ENCODE measurements at places on chromosomes 12 and 14.

GRCh38 chr12:32589165-32589865 is 89.8 kb upstream of the DNM1L start:
- DNase-seq, result no peak

DNA sequence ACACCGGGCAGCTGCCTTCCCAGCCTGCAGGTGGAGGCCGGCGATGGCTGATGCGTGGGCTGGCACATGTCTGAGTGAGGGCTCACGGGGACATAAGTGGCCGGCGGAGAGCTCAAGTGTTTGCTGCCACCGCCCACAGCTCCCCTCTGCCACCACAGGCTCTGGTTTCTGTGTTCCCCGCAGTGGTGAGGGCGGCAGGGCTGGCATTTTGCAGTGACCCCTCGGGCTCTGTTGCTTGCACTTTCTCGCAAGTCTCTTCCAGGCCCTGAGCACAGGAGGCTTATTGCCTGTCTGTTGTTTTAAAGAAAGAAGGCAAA is 271.0 kb upstream of the RTL1 start:
- peak; percentile 39 for DNase-seq

DNA sequence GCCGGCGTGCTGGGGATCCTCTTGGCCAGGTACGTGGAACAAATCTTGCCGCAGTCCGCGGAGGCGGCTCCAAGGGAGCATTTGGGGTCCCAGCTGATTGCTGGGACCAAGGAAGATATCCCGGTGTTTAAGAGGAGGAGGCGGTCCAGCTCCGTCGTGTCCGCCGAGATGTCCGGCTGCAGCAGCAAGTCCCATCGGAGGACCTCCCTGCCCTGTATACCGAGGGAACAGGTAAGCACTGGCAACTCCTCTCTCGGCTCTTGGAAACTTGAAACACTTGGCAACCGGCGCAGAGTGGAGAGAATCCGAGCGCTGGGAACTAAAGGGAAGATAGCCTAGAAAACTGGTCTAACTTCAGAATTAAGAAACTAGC is 1.7 kb downstream of the PDE3A start:
- DNase-seq, result peak; percentile 74

DNA sequence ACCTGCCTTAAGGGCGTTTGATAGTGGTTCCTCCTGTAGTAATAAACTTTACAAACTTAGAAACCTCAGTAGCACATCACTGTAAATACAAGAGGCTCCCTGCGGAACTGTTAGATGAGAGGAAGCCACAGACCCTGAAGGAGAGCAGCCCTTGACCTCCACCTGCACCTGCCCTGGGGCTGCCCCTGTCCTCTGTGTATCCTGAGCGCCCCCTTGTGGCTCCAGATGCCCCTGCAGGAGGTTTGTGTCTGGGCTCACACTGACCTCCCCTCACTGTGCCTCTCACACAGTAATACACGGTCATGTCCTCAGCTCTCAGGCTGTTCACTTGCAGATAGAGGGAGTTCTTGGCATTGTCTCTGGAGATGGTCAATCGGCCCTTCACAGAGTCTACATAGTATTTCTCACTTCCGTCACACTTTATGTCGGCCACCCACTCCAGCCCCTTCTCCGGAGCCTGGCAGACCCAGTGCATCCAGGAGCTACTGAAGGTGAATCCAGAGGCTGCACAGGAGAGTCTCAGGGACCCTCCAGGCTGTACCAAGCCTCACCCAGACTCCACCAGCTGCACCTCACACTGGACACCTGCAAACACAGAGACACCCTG is 1059.8 kb downstream of the TMEM121 start:
- no peak for DNase-seq

- no peak for DNase-seq
Observed at GRCh38 chr14:58821421-58821820, 183.7 kb downstream of the DACT1 start.

DNA sequence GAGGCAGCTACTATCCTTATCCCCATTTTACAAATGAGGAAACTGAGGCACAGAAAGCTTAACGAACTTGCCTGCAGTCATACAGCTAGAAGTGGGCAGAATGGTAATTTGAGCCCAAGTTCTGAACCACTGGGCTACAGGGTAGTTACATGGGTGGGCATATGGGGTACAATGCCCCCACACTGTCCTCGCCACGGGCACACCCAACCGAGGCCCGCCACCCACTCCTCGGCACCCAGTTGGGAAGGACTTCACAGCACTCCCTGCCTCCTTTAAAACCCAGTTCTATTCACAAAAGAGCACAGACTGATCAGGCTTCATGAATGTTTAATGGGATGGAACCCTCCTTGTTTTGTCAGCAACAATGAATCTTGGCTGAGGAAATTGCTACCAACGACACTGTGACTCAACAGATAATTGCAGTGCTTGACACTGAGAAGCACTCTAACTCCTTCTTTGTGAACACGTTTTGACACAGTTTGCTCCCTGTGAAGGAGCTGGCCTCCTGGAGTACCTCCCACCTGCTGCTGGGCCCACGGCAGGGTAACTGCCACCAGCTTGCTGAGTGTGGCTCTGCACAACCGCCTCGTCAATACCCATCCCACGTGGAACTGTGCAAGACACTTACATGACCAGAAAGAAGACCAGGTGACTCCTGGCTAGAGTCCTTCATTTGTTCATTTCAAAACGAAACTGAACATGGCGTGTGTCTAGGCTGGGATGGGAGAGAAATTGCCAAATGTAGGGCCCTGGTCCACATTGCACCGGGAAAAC is 63.5 kb downstream of the CLMN start:
- no peak for DNase-seq

- DNase-seq, result no peak
Observed at GRCh38 chr14:51817326-51817725, 43.1 kb upstream of the GNG2 start.
